ENCODE measurements at places on chromosomes 4 and X.

- DNase-seq = no peak
These were observed 49.1 kb downstream of the ARHGEF9 start for GRCh38 chrX:63735882-63736281.

DNA sequence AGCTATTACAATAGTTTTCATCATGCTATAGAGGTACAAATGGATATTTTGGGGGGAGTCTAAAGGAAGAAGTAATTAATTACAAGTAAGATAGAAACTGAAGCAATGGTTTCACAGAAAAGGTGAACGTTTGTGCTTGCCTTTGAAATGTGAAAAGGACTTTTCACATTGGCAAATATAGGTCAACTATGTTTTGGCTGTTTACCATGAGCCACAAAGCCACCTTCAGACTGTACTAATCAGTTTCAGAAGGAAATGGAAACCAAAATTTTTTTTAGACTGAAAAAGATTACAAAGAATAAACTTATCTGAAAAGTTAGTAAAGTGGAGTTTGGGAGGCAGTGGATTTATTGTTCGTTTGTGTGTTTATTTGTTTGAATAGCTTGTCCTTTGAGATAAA is 32.1 kb downstream of the SYTL5 start:
- DNase-seq = no peak

GRCh38 chr4:152454398-152455011 is 81.4 kb downstream of the FBXW7 start:
- DNase-seq = no peak

- DNase-seq = no peak
These were observed 1.5 kb downstream of the ZNF718 start for GRCh38 chr4:125833-126232.

DNA sequence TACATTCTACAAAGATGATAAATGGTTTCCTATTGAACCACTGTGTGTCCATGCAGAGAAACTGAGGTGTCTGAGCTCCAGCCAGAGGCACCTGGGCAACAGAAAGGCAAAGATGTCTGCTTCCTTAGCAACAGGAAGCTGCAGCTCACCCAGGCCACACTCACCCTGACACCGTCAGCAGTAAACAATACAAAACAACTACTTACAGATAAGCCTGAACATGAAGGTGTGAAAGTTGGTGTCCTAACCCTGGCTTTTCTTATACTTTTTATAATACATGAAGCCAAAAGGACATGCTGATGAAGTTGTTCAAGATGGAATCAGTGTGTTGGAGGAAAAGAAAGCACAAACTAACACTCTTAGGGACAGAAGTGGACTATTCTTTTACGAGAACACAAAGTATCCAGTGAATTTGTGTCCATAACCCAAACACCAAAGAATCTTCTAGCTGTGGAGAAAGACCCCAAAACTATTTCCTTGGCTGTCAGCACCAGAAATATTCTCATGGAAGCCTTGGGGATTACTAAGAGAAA is 117.3 kb downstream of the SYNPO2 start:
- DNase-seq = no peak

GRCh38 chrX:49244207-49244606 is 8.9 kb downstream of the CCDC22 start:
- no peak for DNase-seq

- no peak for DNase-seq
These were observed 207.8 kb upstream of the AMOT start for GRCh38 chrX:113048480-113048879.

DNA sequence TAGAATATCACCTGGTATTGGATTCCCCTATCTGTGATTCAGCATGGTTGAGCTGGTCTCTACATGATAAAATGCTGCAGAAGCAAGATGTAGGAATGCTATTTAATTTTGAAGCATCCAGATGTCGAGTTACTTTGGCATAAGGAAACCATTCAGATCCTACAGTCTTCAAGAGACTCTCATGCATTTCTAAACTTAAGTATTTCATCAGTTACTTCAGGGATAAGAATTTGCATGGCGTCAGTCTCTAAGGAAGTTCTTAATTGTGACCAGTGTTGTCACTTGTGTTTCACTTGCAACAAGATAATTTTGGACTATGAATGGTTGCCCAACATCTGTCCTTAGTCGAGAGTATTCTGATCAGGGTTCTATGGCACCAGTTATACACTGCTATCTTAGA is 192.4 kb downstream of the CCNG2 start:
- no peak for DNase-seq

- DNase-seq = no peak
These were observed 1215.8 kb downstream of the RAPGEF2 start for GRCh38 chr4:160318567-160319220.

DNA sequence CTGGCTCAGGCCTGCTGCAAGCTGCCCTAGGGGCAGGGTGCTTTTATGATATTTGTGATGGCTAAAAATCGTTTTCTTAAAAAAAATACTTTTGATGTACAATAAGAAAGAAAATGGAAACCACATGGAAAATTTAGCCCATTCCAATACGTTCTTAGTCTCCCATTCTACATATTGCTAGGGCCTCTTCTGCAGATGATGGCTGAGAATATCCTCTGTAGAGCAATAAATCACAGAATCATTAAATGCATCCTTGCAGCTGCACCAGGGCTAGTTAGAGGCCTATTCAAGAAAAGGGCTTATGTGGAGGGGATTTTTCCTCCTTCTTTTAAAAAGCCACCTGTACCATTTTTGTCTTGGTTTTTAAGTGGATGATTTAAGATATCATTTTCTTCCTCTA is 97.6 kb upstream of the C1GALT1C1 start:
- no peak for DNase-seq

DNA sequence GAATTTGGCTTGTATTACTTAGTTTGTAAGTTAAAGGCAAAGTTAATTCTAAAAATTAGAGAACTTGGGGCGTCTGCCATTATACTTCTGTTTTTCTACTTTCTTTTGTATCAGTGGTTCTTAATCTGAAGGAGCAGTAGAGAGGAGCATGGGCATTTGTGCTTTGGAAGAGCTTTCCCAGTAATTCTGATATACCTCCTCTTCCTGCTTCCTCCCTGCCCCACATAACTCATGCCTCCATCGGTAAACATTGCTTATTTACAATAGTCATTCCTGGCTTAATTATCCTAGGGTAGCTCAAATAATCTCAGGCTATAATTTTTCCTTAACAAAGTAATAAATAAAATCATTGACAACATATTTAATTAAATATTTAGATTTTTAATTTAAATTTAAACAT is 37.1 kb upstream of the SPARCL1 start:
- no peak for DNase-seq

- DNase-seq = no peak
These were observed 403.9 kb upstream of the RPS6KA3 start for GRCh38 chrX:20670611-20671010.

DNA sequence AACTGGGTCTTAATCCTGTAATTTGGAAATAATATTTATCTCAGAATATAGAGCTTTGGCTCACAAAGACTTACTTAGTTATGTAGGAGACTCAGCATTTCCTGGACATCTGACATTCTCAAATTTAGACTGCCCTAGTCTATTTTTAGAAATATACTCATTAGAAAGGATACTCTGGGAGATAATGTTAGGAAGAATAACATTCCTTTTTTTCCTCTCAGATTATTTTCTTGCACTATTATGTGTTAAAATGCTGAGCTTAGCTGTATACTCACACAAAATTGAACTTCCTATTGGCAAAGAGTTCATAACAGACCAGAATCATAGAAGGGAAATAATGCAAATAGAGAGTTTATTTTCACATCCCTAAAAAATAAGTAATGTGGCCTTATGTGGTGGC is 1424.9 kb upstream of the PCDH7 start:
- no peak for DNase-seq
